Activated CD4-positive, alpha-beta T cell treated with anti-CD3 and anti-CD28 coated beads, Interleukin-2, amount 10 ng/mL, durations not matched to agents 7 days and 5 days (primary cell): ENCODE measurements at places on chromosomes 16 and 17. TPM values are rescaled to one million over a fixed set of nuclear protein-coding genes. Genes with fewer than 3 reads are reported as not detected.

GRCh38 chr16:5971106-5971505 lies 873.5 kb upstream of the EEF2KMT start:
- no peaks in the 10 kb centered on the region for H3K36me3 ChIP-seq
- H3K4me1 ChIP-seq = no peaks in the 10 kb centered on the region
- no peak overlapping the region for H3K4me3 ChIP-seq
- H3K27me3 ChIP-seq = no peaks in the 10 kb centered on the region
- H3K27ac ChIP-seq = no peak overlapping the region

- peaks cover 46% of the 10 kb centered on the region for H3K27me3 ChIP-seq
- H3K36me3 ChIP-seq = no peaks in the 10 kb centered on the region
- no peak within 1 kb of the TSS for H3K27ac ChIP-seq
Observed at GRCh38 chr17:29005936-29006511, at the start of gene SEZ6. SEZ6 (minus strand) TSS chr17:29006033; CDS start chr17:29005869, 164 bp downstream.

DNA sequence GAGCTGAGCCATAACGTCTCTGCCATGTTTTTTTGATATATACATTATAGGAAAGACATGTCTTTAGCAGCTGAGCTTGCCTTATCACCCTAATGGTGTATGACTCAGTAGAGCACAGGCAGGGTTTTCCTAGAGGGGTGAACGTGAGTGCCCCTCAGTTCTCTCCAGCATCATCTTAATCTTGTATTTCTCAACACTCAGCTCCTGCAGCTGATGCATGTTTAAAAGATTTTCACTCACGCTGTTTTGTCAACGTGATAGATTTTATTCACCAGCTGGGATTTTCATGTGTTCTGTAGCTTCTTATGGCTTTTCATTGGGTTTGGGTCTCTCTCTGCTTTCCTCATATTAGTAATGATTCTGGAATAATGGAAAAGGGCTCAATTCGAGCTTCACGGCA lies 186.0 kb upstream of the PMFBP1 start:
- no peaks in the 10 kb centered on the region for H3K4me1 ChIP-seq
- no peak for DNase-seq
- H3K27ac ChIP-seq = no peak overlapping the region
- no peaks in the 10 kb centered on the region for H3K27me3 ChIP-seq

- H3K4me1 ChIP-seq = peaks cover 1% of the 10 kb centered on the region
- H3K4me3 ChIP-seq = no peak within 1 kb of the TSS
- H3K36me3 ChIP-seq = no peaks in the 10 kb centered on the region
- no peak for DNase-seq
- H3K27me3 ChIP-seq = peaks cover 41% of the 10 kb centered on the region
Observed at GRCh38 chr16:22813948-22814710, at the start of gene HS3ST2. HS3ST2 (plus strand) TSS chr16:22814162; CDS start chr16:22814611, 449 bp downstream.

- H3K4me3 ChIP-seq = no peak overlapping the region
- H3K27me3 ChIP-seq = no peaks in the 10 kb centered on the region
- no peak overlapping the region for H3K27ac ChIP-seq
- peaks cover 14% of the 10 kb centered on the region for H3K4me1 ChIP-seq
- DNase-seq = no peak
Observed at GRCh38 chr17:78935419-78936323, 10.5 kb upstream of the TIMP2 start.

DNA sequence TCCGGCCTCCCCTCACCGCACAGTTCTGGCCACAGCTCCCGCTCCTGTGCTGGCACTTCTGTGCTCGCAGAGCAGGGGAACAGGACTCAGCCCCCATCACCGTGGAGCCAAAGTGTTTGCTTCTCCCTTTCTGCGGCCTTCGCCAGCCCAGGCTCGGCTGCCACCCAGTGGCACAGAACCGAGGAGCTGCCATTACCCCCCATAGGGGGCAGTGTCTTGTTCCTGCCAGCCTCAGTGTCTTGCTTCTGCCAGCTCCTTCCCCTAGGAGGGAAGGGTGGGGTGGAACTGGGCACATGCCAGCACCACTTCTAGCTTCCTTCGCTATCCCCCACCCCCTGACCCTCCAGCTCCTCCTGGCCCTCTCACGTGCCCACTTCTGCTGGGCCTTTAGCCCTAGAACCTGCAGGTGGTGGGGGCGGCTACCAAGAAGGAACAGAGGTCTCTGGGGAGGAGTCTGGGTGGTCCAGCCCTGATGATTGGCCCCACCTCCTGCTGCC lies 645 bp upstream of the ELMO3 start:
- H3K27me3 ChIP-seq = no peaks in the 10 kb centered on the region
- DNase-seq = peak; percentile 34
- peaks cover 49% of the 10 kb centered on the region for H3K36me3 ChIP-seq
- no peak overlapping the region for H3K4me3 ChIP-seq

GRCh38 chr16:29710227-29711219 lies 31.5 kb downstream of the QPRT start:
- H3K27ac ChIP-seq = no peak overlapping the region
- peaks cover 16% of the 10 kb centered on the region for H3K4me1 ChIP-seq
- no peaks in the 10 kb centered on the region for H3K36me3 ChIP-seq
- no peak overlapping the region for H3K4me3 ChIP-seq

DNA sequence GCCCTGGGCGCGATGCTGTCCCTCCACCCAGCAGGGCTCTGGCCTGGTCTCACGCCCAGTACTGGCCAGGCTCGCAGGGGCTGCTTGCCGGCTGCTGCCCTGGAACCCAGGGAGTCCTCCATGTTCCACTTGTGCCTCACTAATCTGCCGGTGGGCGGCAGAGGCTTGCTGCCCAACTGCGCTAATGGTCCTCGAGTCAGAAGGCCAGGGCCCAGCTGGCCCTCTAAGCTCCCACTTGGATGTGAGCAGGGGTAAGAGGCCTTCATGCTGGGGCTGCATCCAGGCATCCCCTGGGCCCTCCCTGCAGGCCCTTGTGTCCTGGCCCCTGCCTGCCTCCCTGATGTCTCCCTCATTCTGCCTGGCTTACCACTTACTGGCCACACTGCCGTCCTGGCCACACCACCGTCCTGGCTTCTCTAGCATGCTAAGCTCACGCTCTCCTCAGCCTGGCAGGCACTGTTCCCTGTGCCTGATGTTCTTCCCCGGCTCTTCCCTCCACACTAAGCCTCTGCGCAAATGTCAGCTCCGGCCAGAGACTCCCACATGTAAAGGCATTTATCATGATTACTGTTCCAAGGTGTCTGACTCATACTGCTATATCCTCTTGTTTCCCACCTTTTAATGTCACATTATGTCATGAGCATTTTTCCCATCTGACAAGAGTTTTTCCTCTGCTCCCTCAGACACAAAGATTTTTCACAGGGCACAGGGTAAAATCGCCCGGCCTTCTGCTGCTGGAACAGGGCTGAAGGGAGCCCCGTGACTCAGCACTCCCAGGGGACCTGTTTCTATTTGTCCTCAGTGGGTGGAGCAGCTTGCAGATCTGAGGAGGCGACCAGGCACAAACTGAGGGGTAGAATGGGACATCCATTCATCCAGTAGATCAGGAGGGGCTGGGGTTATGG lies 15.9 kb downstream of the B9D1 start:
- no peak overlapping the region for H3K4me3 ChIP-seq
- no peak for DNase-seq
- peaks cover 7% of the 10 kb centered on the region for H3K27me3 ChIP-seq
- no peaks in the 10 kb centered on the region for H3K4me1 ChIP-seq
- H3K27ac ChIP-seq = no peak overlapping the region
- H3K36me3 ChIP-seq = no peaks in the 10 kb centered on the region

DNA sequence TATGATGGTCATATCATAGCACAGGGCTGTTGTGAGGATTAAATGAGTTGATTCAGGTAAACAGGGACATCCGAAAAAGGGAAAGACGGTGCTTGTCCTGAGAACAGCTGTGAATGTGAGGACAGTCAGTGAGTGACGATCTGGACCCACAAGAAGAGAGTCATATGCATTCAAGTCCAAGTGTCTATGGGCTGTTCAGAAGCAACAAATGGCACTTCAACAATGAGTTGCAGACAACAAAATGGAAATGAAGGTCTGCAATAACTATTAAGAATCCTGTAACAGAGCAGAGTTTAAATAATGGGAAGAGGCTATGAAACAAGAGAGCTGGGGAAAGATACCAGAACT lies 100.3 kb downstream of the ADCY9 start:
- H3K27me3 ChIP-seq = no peaks in the 10 kb centered on the region
- no peak overlapping the region for H3K4me3 ChIP-seq
- DNase-seq = no peak

GRCh38 chr17:55386796-55387332 lies 34.8 kb downstream of the MMD start:
- no peaks in the 10 kb centered on the region for H3K4me1 ChIP-seq
- H3K36me3 ChIP-seq = peaks cover under 1% of the 10 kb centered on the region
- no peak overlapping the region for H3K4me3 ChIP-seq
- no peak for DNase-seq
- no peak overlapping the region for H3K27ac ChIP-seq

DNA sequence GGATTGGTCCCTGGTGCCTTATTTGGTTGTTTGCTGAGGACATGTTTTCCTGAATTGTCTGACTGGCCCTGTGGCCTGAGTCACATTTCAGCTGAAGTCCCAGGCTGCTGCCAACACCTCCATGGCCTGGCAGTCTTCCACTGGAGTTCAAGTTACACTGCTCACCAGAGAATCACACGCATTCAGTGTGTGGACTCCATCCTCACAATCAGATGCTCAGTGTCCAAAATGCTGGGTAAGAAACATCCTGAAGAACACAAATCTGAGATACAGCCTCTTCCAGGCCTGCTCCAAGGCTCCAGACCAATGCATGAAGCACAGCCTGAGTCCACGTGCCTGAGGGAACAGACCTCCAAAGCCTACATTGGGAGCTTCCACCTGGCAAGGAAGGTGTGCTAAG lies 19.2 kb downstream of the CD300LB start:
- peaks cover 9% of the 10 kb centered on the region for H3K4me1 ChIP-seq
- H3K36me3 ChIP-seq = peaks cover 11% of the 10 kb centered on the region
- peaks cover 31% of the 10 kb centered on the region for H3K27me3 ChIP-seq
- H3K4me3 ChIP-seq = no peak overlapping the region
- no peak for DNase-seq

DNA sequence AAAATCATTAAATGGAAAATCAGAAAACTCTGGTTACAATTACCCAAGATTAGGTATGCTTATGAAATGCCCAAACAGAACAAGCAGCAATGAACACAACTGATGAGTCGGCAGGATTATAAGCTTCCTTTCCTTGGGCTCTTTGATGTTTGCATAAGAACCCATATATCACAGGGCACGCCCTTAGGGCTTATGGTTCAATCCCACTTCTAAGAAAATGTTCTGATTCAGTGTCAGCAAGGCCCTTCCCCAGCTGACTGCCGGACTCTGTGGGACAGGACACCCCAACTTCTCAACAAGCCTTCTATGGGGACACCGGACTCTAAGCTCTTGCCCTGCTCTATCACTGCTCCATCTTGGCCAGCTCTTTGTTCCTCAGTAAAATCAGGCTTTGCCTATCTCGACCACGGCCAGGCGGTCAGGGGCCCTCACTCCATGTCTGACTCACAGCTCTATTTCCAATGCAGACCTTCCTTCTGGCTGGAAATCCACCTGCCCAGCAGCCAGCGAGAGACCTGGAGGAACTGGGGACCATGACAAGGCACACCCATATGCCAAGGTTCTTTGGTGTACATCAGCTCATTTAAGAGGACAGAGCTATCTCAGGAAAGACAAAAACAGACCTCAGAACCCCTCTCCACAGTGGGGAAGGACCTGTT lies 26.8 kb downstream of the LITAFD start:
- peaks cover 52% of the 10 kb centered on the region for H3K4me1 ChIP-seq
- no peaks in the 10 kb centered on the region for H3K27me3 ChIP-seq
- H3K4me3 ChIP-seq = no peak overlapping the region

- no peak overlapping the region for H3K27ac ChIP-seq
- H3K27me3 ChIP-seq = peaks cover 12% of the 10 kb centered on the region
- H3K36me3 ChIP-seq = peaks cover 11% of the 10 kb centered on the region
- H3K4me1 ChIP-seq = peaks cover 5% of the 10 kb centered on the region
- no peak for DNase-seq
- H3K4me3 ChIP-seq = peak overlapping the region; percentile 49
Observed at GRCh38 chr17:82696916-82697807, 1.3 kb downstream of the RAB40B start.

DNA sequence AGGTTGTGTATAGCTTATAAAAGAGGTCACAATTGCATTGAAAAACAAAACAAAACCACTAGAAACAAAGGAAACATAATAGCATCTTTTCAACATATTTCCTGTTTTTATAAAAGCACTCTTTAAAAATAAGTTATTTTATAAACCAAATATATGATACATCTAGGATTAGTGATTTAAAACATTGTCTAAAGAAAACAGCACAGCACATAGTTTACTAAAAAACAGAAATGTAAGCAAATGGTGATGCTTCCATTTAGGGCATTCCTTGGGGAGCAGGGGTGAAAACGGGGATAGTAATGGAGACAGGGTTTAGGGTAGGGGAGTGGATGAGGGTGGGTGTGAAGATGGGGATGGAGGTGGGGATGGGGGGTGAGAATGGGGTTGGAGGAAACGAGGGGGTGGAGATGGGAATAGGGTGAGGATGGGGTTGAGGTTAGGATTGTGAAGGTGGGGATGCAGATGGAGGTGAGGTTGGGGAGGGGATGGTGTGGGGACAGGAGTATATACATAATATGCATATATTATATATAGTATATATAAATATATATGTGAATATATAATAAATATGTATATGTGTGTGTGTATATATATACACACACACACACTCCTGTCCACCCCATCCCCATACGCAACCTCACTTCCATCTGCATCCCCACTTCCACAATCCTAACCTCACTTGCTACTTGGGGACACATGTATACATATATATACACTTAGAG lies 1519.5 kb downstream of the CDH11 start:
- H3K36me3 ChIP-seq = no peaks in the 10 kb centered on the region
- no peak overlapping the region for H3K4me3 ChIP-seq
- H3K4me1 ChIP-seq = no peaks in the 10 kb centered on the region
- H3K27me3 ChIP-seq = no peaks in the 10 kb centered on the region
- H3K27ac ChIP-seq = no peak overlapping the region
- DNase-seq = no peak

GRCh38 chr17:75808905-75809621 lies 24.5 kb downstream of the UNK start:
- H3K27ac ChIP-seq = no peak overlapping the region
- H3K27me3 ChIP-seq = no peaks in the 10 kb centered on the region
- no peak overlapping the region for H3K4me3 ChIP-seq
- H3K36me3 ChIP-seq = peaks cover 5% of the 10 kb centered on the region

GRCh38 chr16:15694499-15694898 lies 44.5 kb downstream of the NDE1 start:
- H3K27ac ChIP-seq = no peak overlapping the region
- H3K36me3 ChIP-seq = peaks cover 68% of the 10 kb centered on the region
- H3K4me3 ChIP-seq = no peak overlapping the region
- no peaks in the 10 kb centered on the region for H3K4me1 ChIP-seq
- H3K27me3 ChIP-seq = no peaks in the 10 kb centered on the region
- no peak for DNase-seq

Gene AGRP
- not detected for total RNA-seq

Gene GFAP
- total RNA-seq = not detected

Gene MTHFSD
- total RNA-seq = 28.7 TPM

Gene SOCS3
- total RNA-seq = 22.2 TPM

Gene GAST
- not detected for total RNA-seq

Gene HBA2
- 0.40 TPM for total RNA-seq

Gene TOM1L1
- total RNA-seq = 0.22 TPM

Gene MEOX1
- total RNA-seq = 5.1 TPM

Gene DRC7
- not detected for total RNA-seq

Gene GSDMA
- total RNA-seq = 0.89 TPM

Gene CDRT15
- total RNA-seq = not detected

Gene C17orf113
- total RNA-seq = 0.04 TPM

Gene GNAO1
- total RNA-seq = 4.2 TPM
